ENCODE measurements at places on chromosomes 1 and 21.

DNA sequence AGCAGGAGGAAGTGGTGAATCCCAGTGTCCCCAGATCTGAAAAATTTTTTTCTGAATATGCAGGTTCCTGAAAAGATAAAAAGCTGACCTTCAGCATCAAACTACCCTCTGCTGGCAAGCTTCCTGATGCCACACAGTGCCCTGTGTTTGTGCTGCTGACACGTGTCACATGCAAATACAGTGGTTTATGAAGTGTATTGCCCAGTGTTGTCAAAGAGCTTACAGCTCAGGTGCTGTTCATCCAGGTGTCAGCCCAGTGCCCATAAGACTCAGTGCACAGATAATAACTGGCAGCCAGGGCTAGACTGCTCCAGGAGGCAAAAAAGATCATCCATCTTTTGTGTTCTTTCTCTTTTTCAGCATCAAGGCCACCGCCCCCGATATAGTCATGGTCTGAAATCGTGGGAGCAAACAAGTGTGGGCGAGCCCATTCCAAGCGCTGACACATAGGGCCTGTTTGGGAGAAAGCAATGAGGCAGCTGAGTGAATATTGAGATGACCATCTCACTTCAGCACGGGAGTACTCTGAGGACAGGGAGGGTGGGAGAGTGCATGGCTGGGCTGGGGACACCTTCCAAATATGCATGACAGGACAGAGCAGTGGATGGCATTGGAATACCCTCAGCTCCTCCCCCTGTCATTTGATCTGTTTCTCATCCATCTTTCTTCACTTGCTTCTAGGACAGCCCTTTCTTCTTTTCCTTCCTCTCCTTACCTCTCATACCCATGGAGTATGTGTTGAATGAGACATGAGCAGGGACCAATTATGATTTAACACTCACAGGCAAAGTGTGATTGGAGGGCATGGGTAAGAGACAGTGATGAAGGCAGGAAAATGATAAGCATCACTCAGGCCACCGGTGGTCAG is 6.4 kb upstream of the KCNK1 start:
- no peak for DNase-seq

- DNase-seq, result no peak
Observed at GRCh38 chr1:211829343-211830054, 1.1 kb downstream of the LPGAT1 start.

GRCh38 chr1:16628361-16629111 is 15.2 kb upstream of the NBPF1 start:
- DNase-seq, result no peak

- no peak for DNase-seq
Observed at GRCh38 chr1:110554871-110555801, 36.2 kb upstream of the KCNA10 start.

GRCh38 chr1:167854184-167854583 is 59.8 kb downstream of the ADCY10 start:
- DNase-seq, result no peak

DNA sequence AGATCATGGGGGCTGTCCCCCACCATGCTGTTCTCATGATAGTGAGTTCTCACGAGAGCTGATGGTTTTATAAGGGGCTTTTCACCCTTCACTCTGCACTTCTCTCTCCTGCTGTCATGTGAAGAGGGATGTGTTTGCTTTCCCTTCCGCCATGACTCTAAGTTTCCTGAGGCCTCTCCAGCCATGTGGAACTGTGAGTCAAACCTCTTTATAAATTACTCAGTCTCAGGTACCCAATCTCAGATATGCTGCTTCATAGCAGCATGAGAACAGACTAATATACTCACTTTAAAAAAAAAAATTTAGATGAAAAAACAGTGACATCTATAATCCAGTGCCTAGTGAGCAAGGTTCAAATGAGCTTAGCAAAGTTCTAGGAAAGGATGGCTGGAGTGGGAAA is 135.1 kb upstream of the RAB4A start:
- no peak for DNase-seq

DNA sequence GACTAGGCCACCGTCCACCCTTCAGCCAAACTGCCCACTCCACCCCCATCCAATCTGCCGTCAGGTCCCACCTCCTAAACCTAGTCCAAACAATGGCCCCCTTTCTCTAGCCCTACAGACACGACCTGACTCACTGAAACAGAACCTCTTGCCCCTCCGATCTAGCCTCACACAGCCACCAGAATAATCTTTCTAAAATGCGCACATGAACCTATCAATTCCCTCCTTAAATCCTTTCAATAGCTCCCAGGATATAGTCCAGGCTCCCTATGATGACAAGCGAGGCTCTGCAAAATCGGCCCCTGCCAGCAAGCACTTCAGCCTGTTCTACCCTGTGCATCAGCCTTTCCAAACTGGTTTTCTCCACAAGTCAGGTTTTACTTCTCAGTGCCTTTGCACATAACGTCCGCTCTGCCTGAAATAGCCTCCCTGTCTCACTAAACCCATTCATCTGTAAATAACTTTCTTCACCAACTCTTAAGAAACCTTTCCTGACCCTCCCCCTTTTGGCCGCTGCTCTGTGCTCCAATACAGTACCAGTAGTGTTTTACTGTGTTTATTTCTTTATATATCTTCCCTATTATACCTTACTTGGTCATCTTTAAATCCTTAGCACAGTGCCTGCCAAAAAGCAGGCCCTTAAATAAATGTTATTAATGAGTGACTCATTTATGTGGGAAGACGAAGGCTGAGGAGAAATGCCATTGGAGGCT is 9.0 kb upstream of the CDC20 start:
- DNase-seq, result no peak

DNA sequence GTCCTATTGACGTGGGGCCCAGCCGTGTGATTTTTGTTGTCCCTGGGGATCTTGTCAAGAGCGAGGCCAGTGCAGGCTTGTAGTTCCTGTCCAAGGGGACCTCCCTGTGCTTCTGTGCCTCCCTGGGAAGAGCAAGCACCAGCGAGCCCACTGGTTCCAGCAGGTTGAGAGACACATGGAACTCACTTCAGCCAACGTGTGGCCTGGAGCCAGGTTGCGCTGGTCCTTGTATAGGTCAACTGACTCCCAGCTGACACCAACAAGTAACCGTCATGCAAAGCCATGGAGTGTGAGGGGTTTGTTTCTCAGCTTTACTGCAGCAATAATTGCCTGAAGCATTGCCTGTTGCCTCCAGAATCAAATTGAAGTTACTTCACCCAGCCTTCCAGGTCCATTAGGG is 63.0 kb downstream of the DISP3 start:
- no peak for DNase-seq

DNA sequence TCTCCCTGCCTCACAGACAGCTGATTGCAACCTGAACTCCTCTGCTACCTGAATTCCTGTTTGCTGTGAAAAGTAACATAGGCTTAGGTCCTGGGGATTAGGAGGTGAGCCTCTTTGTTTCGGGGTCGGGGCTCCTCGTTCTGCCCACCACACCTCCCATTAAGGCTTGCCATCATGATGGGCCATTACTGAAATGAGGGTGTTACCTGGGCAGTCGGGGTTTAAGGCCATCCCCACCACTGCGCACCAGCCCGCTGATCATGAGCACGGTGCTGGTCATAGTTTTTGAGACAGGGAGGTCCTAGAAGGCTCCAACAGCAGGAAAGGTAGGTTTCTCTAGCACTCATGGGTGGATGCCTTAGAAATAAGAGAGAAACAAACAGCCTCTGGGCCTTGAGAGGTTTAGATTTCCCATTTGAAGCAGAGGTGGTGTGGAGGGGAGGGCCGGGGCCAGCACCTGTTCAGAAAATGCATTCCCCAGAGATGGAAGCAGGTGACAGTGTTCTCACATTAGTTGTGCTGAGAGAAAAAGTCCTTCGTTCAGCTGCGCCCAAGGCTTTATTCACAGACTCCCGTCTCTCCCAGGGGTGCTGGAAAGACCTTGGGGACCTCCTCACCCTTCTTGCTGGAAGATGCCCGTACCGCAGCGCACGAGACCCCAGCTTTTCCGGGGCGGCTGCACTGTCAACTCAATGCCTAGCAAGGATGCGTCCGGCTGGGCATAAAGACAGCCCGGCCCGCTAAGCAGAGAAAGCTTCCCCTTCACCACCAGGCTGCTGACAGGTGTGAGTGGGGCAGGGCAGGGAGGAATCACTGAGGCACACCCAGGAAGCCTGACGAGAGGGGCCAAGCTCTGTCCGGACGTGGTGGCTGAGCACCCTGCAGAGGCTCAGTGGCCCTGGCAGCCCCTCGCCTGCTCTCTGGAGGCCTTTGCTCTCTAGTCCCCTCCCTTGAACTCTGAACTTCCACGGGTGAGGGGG is 125.5 kb downstream of the PGBD5 start:
- no peak for DNase-seq

DNA sequence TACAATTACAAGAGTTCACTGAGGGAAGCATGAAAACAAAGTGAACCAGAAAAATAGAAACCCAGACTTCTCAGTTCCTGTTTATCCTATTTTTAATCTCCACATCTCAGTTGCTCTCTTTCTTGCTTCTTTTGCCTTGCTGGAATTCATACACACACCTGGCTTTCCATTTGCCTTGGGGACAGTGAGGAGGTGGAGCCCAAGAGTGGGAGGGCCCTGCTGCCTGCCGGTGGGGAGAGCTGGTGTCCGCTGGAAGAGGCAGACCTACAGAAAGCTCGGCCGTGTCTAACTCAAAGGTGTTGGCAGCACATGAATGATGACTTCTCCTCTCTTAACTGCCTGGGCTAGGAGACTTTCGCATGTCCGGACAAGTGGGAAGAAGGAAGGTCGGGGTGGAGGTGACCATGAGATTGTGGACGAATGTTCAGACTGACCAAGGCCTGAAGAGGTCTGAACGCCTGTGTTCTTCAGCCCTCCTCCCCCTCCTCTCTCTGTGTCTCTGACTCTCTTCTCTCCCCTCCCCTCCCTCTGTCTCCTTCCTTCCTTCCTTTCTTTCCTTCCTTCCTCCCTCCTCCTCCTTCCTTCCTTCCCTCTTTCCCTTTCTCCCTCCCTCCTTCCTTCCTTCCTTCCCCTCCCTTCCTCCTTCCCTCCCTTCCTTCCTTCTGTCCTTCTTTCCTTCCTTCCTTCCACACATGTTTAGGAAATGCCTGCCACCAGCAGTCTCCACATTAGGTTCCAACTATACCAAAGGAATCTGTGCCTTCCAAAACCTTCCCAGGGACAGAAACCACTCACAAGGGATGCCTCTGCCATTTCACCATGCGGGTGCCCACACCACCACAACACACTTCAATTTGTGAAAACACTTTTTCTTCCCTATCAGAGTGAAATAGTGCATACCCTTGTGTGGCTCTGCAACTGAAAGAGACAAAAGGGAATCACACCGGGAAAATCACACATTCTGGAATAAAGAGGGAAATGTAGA is 157.3 kb upstream of the RUNX1 start:
- no peak for DNase-seq

- no peak for DNase-seq
Observed at GRCh38 chr1:6044481-6045109, 1.1 kb upstream of the KCNAB2 start.

DNA sequence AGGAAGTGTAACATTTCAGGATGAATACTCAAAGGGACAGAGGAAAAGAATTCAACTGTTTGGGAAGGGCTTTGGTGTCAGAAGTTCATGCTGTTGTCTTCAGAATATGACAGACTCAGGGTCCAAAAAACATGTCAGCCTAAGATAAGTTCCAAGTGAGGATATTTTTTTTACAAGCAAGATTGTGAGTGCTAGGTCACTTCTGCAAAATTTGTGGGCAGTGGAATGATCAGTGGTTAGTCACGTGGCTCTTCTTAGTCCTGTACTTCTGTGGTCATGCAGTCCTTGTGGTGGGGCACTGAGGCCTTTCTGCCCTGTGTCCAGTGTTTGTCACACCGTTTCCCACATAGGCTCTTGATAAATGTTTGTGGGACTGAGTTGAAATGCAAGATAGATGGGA is 5.2 kb downstream of the RGL1 start:
- no peak for DNase-seq

DNA sequence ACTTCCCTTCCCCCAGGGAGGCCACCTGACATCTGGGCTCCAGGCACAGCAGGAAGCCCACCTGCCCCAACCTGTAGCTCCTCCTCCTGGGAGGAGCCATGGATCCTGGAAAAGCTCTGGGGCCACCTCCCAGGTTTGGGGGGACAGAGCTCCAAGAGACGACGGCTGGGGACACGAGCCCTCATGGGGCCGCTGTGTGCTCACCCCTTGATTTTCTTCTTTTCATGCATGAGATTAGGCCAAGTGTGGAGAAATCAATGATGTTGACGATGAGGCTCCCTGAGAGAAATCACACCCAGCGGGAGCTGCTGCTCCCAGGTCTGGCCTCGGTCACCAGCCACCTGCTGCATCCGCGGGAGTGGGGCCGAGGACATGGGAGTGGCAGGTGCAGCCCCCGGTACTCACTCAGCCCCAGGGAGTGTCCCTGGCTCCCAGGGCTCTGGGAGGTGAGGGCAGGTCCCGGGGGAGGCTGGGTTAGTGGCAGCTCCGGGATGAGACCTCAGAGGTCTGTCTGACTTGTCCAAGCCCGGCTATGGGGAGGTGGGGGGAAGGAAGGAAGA is 8.7 kb downstream of the TNFRSF14 start:
- DNase-seq, result no peak

GRCh38 chr1:243413431-243414151 is 157.8 kb downstream of the SDCCAG8 start:
- no peak for DNase-seq

- no peak for DNase-seq
Observed at GRCh38 chr21:15227919-15228318, 163.1 kb upstream of the NRIP1 start.

DNA sequence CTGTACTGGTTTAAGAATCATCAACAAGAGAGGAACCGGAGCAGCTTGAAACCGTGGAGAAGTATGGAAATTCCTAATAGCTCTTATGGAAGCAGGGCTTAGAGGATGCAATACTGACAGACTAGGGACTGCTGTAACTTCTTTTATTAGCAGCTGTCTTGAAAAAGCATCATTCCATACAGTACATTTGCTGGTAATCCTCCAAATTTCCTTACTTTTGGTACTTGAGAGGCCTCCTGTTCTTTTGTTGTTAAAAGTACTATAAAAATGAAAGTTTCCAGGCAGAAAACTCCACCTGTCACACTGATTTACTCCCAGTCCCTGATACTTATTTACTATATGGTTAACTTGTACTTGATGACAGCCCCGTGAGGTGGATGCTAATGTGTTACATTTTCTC is 7.7 kb downstream of the OMA1 start:
- no peak for DNase-seq

DNA sequence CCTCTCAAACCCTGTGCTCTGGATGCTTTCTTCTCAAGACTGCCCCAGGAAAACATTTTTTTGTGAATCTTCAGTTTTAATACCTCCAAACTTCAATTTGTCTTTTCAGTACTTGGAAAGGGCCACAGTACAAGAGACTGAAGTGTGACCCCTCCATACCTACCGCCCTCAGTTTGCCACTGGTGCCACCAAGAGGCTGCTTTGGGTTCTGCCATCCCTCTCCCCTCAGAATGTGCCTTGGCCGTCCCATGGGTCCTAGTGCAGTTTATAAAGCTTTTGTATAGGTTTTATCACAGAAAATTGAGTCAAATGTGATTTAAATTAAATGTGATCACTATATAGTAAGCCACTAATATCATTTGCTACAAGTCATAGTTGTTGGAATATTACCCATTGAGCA is 60.8 kb upstream of the PGD start:
- no peak for DNase-seq

GRCh38 chr1:233364695-233365539 is 37.4 kb downstream of the MAP3K21 start:
- DNase-seq, result no peak
